ENCODE measurements at places on chromosomes 2 and 18. TPM values are rescaled to one million over a fixed set of nuclear protein-coding genes. Genes with fewer than 3 reads are reported as not detected.

SANBR gene
- total RNA-seq, result 13.6 TPM

SPTBN1 gene
- 132 TPM for total RNA-seq

SETBP1 gene
- 8.1 TPM for total RNA-seq

NPHP1 gene
- 2.0 TPM for total RNA-seq

CXXC1 gene
- total RNA-seq, result 79.1 TPM

UGT1A10 gene
- not detected for total RNA-seq

WNT10A gene
- total RNA-seq, result 11.4 TPM

NGEF gene
- not detected for total RNA-seq

DLX1 gene
- not detected for total RNA-seq

CAVIN2 gene
- not detected for total RNA-seq

IL18RAP gene
- not detected for total RNA-seq

CHRND gene
- not detected for total RNA-seq

BOLL gene
- total RNA-seq, result not detected

CUL3 gene
- total RNA-seq, result 155 TPM

SERPINB5 gene
- total RNA-seq, result not detected

FBXO15 gene
- 1.2 TPM for total RNA-seq

SMCHD1 gene
- 136 TPM for total RNA-seq

MZT2B gene
- total RNA-seq, result 494 TPM

PAIP2B gene
- 6.9 TPM for total RNA-seq

All from OCI-LY7 (cell line).